ENCODE measurements at places on chromosomes 6 and 20.

DNA sequence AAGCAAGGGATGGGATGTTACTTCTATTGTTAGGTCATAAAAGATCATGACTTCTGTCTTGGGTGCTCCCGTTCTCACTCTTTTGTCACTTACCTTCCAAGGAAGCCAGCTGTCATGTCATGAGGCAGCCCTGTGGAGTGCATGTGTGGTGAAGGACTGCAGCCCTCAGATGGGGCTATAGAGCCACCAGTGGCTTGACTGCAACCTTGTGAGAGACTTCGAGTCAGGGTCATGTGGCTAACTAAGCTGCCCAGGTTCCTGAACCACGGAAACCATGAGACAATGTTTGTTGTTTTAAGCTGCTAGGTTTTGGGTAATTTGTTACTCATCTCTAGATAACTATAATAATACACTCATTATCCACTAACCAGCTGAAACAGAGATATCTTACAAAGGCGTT, 477.1 kb downstream of the BTBD3 start:
- no peak for DNase-seq

GRCh38 chr6:20427856-20428255, 26.2 kb downstream of the E2F3 start:
- DNase-seq: no peak

GRCh38 chr6:122778985-122779661, 393 bp upstream of the FABP7 start:
- no peak for DNase-seq

DNA sequence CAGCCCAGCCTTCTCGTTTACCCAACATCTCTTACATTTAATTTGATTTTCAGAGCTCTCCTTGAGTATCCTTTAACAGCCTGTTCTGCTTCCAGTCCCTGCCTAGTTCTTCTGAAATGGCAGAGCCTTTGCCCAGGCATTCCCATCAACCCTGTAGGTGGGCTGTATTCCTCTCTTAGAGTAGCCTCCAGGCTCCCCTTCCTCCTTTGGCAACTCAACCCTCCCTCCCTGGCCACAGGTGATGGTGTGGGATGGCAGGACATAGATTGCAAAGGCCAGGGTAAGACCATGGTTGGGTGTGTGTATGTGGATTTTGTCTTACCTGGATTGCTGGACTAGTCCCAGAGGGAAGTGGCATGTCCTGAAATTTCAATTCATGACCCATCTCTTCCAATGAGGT, 125.4 kb downstream of the F13A1 start:
- no peak for DNase-seq

Data from HS-5 (cell line).